ENCODE measurements at places on chromosomes 5 and 9.
A peak's percentile ranks its signal among the peaks of the same experiment; 100 is the strongest.

DNA sequence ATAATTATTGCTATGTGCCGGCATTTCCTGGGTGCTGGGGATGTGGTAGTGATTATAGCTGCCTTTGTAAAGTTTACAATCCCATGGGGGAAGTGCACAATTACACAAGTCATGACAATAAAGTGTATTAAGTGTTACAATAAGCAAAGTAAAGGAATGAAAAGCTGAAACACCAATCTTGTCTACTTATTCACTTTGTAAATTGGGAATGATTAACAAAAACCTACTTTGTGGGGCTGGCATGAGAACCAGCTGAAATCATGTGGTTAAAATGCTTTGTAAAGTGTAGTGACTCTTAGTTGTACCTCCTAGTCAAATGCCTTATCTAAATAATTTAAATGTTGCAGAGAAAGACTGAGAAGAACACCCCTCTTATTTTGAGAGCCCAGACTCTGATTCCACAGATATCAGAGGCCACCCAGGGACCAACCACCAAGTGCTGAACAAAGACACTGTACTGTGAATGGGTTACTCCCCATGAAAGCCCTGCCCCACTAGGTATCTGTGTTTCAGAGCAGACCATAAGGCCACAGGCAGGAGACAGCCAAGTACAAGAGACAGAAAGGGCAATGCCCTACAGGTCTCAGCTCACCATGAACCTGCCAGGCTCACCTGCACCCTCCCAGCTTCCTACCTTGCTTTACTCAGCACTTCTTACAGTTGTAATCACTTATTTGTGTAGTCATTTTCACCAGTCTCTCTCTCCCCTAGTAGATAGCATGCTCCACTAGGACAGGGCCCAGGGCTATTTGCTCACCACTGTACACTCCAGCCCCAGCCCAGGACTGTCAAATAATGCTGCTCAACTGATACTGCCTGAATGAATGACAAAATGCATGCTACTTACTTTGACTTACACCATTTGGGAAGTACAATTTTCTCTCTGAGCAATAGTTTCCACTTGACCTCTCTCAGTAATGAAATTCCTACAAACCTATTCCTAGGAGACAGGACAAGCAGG lies 101.6 kb upstream of the APC start:
- DNase-seq, result no peak

DNA sequence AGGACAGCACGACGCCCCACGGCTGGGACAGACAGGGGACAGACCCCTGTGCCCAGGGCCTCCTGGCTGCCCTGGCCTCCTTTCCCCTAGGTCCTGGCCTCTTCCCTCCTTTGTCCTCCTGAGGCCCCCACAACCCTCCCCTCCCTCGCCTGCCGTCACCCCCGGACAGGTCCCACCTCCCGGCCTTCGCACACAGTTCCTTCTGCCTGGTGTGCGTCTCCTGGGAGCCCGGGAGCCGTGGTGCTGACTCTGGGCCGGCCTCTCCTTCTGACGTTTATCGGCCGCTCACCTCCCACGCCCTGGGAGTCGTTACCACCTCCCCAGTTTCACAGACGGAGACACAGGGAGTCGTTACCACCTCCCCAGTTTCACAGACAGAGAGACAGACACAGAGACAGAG lies 25.1 kb upstream of the NOTCH1 start:
- no peak for DNase-seq

DNA sequence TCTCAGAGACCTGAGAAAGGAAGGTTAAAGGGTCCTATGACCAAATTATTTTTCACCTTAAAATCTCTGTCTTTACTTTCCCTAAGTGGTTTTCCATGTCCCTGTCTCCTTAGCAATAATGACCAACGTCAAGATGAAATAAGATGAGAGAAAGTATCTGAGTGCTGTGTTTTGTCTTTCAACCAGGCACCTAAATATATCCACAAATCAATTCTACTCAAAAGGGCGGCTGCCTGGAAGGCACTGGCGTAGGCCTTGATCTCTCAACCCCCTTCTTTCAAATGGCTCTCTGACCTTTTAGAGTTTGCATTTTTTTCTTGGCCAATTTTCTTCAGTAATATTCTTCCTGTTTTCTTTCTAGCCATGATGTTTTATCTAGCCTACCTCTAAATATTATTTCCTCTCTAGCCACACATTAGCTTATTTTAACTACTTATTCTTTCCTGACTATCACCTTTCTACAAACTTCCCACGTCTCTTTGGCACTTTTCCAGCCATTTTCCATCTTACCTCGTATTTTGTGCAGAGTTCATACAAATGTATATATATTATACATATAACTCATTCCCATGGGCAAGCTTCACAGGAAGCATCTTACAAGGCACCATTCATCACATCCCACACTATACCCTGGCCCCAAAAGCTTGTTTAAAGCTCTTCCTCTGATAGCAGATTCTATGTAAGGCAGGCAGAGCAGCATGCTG lies 204.5 kb downstream of the SNX18 start:
- no peak for DNase-seq

DNA sequence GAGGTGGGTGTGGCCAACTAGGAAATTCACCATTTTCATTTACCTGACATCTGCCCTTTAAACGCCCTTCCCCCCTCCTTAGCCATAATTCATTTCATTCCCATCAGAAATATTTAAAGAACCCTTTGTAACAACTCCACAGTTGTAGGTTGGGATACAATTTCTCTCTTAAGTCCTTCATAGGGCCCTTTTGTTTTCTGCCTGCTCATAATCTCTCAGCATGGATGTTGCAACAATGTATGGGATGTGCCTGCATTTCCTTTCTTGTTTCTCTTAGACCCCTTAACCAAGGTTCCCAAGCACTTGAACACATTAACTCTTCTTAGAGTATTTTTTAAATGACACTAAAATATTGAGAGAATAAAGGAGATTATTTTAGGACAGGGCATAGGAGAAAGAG lies 51.7 kb upstream of the MYO10 start:
- DNase-seq, result no peak

GRCh38 chr9:114588210-114588609 lies 641 bp downstream of the ATP6V1G1 start:
- no peak for DNase-seq

GRCh38 chr9:92100237-92100911 lies 14.8 kb downstream of the SPTLC1 start:
- no peak for DNase-seq

DNA sequence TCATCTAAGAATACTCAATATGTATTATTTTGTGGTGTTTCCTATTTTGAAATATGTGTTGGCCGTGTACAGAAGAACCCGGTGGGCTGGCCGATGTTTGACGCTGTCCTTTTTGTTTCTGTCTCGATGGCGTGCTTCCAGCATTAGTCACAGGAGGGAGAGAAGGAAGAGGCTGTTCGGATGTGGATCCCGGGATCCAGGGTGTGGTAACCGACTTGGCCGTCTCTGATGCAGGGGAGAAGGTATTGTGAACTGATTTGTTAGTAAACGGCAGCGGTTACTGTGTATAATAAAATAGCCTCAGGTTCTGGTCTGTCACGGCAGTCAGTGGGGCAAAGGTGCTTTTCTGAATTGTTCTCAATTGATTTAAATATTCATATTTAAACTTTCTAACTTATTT lies 275.0 kb downstream of the ARHGEF28 start:
- no peak for DNase-seq

- no peak for DNase-seq
Measured at GRCh38 chr5:90586469-90586868, 27.9 kb downstream of the ADGRV1 start.

DNA sequence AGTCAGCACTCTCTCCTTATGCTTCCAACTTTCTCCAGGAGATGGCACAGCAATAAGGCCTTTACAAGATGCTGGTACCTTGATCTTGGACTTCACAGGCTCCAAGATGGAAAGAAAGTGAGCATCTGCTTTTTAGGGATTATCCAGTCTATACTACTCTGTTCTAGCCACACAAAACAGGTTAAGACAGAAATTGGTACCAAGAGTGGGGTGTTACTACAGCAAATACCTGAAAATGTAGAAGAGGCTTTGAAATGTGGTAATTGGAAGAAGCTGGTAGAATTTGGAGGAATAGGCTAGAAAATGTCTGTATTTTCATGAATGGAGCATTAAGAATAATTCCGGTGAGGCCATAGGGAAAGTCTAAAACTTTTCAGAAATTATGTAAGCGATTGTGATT lies 484.8 kb upstream of the GRIA1 start:
- DNase-seq, result no peak

DNA sequence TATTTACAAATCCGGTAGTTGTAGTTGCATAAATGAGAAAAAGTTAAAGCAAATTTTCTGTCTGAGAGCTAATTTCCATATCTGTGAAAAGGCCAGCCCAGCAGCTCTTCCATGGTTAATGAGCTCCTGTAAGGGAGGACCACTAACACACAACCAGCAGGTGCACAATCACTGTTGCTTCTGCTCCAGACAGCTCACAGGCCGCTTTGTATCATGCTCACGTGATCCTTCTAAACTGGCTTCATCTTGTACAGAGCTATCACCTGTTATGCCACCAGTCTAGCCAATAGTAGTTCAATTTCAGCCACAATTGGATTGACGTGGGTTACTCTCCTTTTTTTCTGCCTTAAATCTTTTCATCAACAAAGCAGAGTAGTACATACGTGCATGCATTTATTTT lies 38.3 kb upstream of the FBXL17 start:
- DNase-seq, result no peak

DNA sequence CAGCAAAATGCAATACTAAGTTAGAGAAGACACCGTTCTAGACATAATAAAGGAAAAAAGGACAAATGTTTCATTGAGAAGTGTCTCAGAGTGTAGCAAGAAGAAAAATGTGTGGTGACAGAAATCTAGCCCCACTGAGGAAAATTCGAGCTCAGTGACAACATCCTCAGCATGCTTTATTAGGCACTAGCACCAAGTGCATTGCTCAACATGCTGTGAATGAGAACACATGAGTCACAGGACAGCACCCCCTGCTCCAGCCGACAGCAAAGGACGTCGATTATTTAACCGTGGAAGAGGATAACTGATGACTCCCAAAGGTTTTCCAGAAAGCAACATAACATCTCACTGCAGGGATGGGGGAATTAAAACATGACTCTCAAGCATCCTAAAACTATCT lies 182.7 kb downstream of the GNAQ start:
- no peak for DNase-seq

- no peak for DNase-seq
Measured at GRCh38 chr5:110096419-110096818, 406.7 kb downstream of the MAN2A1 start.

DNA sequence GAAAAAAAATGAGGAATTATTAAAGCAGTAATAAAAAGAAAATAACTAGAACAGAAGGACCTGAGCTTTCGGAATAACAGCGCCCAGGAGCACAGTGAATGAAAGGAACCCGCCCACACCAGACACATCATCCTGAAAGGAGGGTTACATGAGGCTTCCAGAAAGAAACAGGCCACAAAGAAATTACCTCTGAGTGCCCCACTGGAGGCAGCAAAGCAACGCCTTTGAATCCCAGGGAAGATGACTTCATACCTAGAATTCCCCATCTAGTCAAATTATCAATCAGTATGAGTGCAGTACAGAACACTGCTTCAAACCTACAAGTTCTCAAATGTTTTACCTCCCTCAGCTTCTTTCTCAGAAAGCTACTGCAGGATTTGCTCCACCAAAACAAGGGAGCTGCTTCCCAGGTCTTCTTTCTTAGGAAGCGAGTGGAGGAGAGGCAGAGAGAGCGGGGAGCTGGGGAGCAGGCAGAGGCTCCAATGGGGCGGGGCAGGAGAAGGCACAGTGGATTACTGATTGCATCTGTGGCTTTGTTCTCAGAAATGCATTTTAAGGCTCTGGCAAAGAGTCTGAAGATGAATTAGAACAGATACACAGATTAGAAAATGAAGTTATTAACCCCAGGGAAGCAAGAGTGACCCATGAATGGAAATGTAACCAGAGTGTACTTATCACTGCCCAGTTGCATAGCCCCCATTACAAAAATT lies 87.1 kb downstream of the SEMA4D start:
- DNase-seq, result no peak

DNA sequence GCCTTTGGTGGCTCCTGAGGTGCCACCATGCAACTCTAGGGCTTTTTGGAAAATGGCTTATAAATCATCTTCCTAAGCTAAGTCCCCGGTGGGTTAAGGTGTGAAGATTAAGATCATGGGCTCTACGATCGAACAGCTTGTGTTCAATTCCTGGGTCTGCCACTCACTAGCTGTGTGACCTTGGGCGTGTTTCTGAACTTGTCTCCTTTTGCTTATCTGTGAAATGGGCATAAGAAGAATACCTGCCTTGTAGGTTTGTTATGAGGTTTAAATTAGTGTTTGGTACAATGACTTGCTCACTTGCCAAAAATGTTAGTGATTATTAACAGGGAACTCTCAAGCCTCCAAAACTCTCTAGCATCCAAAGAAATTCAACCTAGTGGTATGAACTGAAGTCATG lies 119.2 kb upstream of the PITX1 start:
- no peak for DNase-seq

- DNase-seq, result peak; percentile 53
Measured at GRCh38 chr5:112737463-112738190, at the start of gene APC. Gene APC, plus strand, starts transcription at chr5:112737885. Its CDS starts 17,006 bp downstream, at chr5:112754891.

DNA sequence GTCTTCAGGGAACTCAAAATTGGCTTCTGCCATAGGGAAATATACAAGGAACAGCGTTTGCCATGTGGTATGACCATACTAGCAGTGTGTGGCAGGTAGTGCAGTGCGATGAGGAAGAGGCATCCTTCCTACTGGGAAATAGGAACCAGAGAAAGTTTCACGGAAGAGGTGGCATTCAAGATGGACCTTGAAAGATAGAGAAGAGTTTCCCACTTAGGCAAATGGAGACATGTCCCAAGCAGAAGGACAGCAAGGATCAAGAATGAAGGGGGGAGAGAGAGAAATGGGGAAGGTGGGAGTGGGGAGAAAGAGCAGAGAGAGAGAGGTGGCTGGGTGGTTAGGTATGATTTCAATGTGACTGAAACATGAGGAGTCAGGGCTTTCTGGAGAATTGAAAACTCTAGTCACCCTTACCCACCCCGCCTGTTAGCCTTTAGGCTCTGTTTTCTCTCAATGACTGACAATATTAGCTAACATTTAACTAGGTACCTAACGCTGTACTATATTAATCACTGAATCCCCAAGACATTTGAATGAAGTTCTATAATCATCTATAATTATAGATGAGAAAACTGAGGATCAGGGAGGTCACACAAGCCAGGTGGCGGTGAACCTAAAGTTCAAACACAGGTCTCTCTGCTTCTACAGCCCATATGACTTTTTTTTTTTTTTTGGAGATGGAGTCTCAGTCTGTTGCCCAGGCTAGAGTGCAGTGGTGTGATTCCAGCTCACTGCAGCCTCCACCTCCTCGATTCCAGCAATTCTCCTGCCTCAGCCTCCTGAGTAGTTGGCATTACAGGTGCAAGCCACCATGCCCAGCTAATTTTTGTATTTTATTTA lies 171.3 kb downstream of the NR3C1 start:
- DNase-seq, result no peak

- no peak for DNase-seq
Measured at GRCh38 chr5:150636391-150637244, 3.8 kb upstream of the SYNPO start.

DNA sequence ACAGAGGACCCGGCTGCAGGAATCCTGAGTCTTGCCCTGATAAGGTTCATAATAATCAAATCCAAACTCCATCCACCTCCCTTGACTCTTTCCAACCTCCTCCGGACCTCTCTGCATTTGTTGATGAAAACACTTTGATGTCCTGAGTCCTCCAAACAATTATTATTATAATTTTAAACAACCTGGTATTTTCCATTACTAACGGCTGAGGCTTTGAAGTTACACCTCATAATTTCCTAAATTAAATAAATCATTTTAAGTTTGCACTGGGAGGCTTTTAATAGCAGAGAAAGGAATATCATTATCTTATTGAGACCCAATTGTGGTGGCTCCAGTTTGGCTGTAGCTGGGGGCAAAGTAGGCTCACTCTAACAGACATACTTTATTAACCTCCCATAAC lies 9.5 kb downstream of the MSX2 start:
- no peak for DNase-seq

Measured in D721Med (cell line).